ENCODE measurements at places on chromosomes 4 and X. TPM values are rescaled to one million over a fixed set of nuclear protein-coding genes. Genes with fewer than 3 reads are reported as not detected.

DNA sequence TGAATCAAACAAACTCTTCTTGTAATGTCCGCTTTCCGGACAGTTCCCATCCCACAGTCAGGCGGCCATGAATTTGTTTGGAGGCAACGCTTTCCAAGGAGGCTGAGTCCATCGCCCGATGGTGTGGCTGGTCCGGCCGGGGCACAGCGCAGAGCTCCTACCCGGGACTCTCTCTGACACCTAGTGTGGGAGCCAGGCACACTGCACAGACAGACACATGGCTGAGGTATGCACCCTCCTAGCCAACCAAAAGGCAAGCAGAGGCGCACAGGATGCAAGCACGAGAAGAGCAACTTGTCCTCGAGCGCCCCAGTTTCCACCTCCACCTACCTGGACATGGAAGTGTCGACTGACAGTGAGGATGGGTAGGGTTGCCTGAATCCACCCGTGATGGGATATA is 87.5 kb downstream of the LEF1 start:
- DNase-seq = no peak
- no peaks in the 10 kb centered on the region for H3K36me3 ChIP-seq
- no peak overlapping the region for H3K4me3 ChIP-seq
- no peak overlapping the region for H3K27ac ChIP-seq

GRCh38 chrX:143800150-143800549 is 79.6 kb upstream of the SPANXN2 start:
- H3K27ac ChIP-seq = no peak overlapping the region
- H3K36me3 ChIP-seq = no peaks in the 10 kb centered on the region
- no peak for DNase-seq
- no peaks in the 10 kb centered on the region for H3K27me3 ChIP-seq
- H3K4me1 ChIP-seq = no peaks in the 10 kb centered on the region
- no peak overlapping the region for H3K4me3 ChIP-seq

GRCh38 chrX:2577844-2578466 is 77.2 kb upstream of the DHRSX start:
- H3K36me3 ChIP-seq = no peaks in the 10 kb centered on the region
- H3K4me3 ChIP-seq = no peak overlapping the region
- no peak for DNase-seq
- H3K4me1 ChIP-seq = no peaks in the 10 kb centered on the region
- no peak overlapping the region for H3K27ac ChIP-seq

DNA sequence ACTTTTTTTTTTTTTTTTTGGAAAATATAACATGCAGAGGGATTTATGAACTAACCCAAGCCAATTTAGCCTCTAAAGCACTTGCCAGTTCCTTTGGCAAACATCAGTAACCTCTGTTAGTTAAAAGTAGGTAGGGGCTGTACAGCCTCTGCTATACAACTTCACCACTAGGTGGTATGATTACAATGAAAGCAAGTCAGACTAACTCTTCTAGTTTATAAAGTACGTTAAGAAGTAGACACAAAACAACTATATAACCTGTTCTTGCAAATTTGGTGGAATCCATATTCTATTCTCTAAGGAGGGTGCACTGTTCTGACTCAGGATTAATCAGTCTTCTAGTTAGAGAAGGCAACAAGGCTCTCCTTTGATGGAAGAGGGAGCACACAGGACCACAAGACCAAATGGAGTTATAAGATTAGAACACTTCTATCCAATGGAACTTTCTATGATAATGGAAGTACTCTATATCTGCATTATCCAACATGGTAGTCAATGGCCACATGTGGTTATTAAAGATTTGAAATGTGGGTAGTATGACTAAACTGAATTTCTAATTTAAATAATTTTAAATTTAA is 12.8 kb downstream of the AIMP1 start:
- no peaks in the 10 kb centered on the region for H3K36me3 ChIP-seq
- no peaks in the 10 kb centered on the region for H3K4me1 ChIP-seq
- no peak overlapping the region for H3K27ac ChIP-seq
- no peak overlapping the region for H3K4me3 ChIP-seq

DNA sequence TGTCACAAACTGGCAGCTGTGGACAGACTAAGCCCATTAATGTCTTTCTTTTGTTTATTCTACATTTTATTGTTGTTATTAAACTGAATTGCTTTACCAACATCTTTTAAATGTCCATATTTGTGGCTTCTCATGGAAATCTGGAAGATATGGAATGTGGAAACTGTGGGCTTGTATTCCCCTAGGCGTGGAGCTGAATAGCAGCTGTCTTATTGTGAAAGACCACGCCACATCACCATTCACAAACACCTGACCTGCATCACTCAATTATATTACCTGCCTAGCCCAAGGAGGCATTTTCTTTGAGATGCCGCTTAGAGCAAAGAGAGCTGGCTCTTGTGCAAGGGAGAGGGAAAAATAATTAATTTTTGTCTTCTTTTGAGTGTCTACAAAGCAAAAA is 96.9 kb upstream of the GPRIN3 start:
- H3K27me3 ChIP-seq = no peaks in the 10 kb centered on the region
- DNase-seq = no peak
- no peaks in the 10 kb centered on the region for H3K4me1 ChIP-seq
- no peak overlapping the region for H3K4me3 ChIP-seq
- H3K36me3 ChIP-seq = no peaks in the 10 kb centered on the region

The SOD3 gene
- 22.3 TPM for total RNA-seq

DNA sequence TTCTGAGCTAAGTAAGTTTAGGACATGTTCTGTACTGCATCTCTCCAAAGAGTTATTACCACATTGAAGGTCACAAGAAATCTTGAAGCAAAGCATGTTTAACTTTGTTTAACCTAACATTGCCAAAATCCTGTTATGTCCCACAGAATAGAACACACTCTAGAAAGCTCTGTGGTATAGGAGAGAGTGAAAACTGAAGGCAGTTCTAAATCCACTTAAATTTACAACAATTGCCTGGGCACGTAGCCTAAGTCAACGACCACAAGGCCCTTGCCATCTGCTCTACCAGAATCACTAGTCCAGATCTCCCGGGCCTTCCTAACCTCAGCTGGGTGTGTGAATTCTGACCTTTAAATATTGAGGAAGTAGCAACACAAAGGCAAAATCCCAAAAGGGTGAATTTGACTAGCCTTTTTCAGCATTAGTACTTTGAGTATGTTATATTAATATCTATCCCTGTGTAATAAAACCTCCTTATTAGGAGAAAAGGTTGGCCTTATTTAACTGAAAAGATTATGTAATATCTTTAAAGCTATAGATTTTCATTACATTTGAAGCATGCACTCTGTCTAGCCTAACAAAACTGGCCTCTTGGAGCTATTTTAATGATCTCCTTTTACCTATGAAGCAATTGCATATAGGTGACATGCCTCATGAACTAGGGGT is 4.5 kb upstream of the MAML3 start:
- H3K27ac ChIP-seq = peak overlapping the region; percentile 42
- no peaks in the 10 kb centered on the region for H3K4me1 ChIP-seq
- no peaks in the 10 kb centered on the region for H3K36me3 ChIP-seq
- no peaks in the 10 kb centered on the region for H3K27me3 ChIP-seq

The TMEM271 gene
- total RNA-seq = not detected

The RNF150 gene
- 6.9 TPM for total RNA-seq

The CLDN34 gene
- total RNA-seq = 0.24 TPM

DNA sequence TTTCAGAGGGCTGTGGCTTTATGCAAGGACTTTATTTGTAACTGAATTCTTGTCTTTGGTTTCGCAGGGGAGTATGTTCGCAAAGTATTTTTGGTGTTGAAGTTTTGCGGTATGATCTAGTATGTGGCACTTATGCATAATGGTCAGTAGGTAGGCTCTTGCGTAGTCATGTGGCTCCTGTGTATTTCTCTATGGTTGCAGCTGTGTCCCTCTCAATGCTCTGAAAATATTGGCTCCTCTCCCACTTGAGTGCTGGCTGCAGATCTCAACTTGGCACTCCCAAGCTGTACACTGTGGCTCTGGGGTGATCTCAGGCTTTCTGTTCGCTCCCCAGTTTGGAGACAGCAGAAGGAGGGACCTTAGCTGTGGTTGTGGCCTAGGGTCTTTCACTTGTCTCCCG is 24.8 kb downstream of the ARMCX5 start:
- H3K4me3 ChIP-seq = no peak overlapping the region
- H3K36me3 ChIP-seq = no peaks in the 10 kb centered on the region
- H3K27me3 ChIP-seq = no peaks in the 10 kb centered on the region
- no peaks in the 10 kb centered on the region for H3K4me1 ChIP-seq

DNA sequence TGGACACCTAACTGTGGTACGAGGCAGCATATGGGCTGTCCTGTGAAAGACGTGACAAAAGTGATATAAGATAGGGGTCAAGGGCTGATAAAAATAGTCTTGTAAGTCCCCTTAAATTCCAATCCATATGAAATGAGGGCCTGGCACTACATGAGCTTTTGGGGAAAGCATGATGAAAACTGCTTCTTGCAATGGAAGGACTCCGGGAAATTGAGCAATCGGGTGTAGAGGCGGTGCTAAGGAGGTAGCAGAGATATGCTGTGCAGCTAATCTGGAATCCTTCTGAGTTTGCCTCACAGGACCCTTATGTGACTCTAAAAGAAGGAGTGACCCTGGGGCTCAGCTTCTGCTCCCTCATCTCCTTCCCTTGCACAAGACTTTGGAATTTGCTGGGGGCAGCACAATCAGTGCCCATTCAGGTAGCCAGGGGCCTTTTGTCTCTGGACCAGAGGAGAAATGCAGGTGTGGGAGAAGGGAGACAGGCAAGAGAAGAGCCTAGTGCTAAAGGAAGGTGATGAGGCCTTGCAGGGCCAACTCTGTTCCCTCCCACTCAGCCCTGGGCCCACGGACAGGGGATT is 12.8 kb downstream of the CLDN2 start:
- no peak overlapping the region for H3K27ac ChIP-seq
- no peak overlapping the region for H3K4me3 ChIP-seq
- no peak for DNase-seq
- H3K36me3 ChIP-seq = no peaks in the 10 kb centered on the region

DNA sequence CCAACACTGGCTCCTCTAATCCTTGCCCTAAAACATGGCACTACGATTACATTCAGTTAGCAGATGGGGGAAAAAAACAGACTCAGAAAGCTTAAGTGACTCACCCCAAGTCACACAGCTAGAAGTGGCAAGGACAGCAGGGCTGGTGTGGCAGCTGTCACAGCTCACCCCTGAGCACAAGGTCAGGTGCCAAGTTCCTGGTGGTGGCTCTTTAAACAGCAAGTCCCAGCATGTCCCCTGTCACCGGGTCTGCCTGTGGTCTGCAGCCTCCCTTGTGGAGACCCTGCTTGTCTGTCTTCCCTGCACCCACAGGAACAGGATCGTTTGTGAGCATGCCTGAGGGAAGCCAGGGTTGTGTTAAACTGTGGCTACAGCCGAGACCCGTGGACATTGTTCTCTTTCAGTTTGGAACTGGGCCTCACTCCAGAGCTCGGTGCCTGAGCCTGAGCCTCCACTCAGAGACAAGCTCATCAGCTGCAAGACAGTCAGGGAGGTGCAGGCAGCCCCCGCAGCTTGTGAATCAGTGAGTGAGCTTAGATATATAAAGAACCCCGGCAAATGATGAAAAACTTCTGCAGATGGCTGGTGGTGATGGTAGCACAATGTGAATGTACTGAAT is 260.8 kb downstream of the BCOR start:
- no peak overlapping the region for H3K4me3 ChIP-seq
- no peak for DNase-seq
- no peak overlapping the region for H3K27ac ChIP-seq
- H3K27me3 ChIP-seq = no peaks in the 10 kb centered on the region
- no peaks in the 10 kb centered on the region for H3K36me3 ChIP-seq

GRCh38 chrX:37922928-37923327 is 75.6 kb upstream of the DYNLT3 start:
- peak overlapping the region; percentile 11 for H3K27ac ChIP-seq
- H3K4me1 ChIP-seq = no peaks in the 10 kb centered on the region
- H3K36me3 ChIP-seq = no peaks in the 10 kb centered on the region
- H3K27me3 ChIP-seq = no peaks in the 10 kb centered on the region

- H3K36me3 ChIP-seq = no peaks in the 10 kb centered on the region
- no peaks in the 10 kb centered on the region for H3K4me1 ChIP-seq
- no peak for DNase-seq
- no peaks in the 10 kb centered on the region for H3K27me3 ChIP-seq
- no peak within 1 kb of the TSS for H3K27ac ChIP-seq
These were observed at the start of gene SLC4A4 for GRCh38 chr4:71338846-71339593. Gene SLC4A4, plus strand, starts transcription at chr4:71339020.

The USP26 gene
- not detected for total RNA-seq

DNA sequence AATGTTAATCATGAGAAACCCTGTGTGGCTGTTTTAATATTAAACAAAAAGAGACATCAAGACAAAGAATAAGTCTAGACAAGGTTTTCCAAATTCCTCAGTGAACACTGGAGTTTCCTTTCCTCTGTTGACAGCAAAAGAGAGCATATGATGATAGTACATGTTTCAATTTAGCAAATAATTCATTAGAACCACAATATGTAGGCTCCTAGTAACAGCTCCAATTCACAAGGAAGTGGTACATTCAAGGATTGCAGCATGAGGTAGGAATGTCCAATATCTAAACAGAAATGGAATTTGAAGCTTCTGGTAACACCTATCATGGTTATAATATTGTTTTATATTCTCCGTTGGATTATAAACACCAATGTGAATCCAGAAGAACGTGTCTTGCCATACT is 203.8 kb upstream of the TECRL start:
- H3K4me3 ChIP-seq = no peak overlapping the region
- no peak overlapping the region for H3K27ac ChIP-seq
- no peaks in the 10 kb centered on the region for H3K4me1 ChIP-seq
- H3K27me3 ChIP-seq = no peaks in the 10 kb centered on the region
- DNase-seq = no peak
- no peaks in the 10 kb centered on the region for H3K36me3 ChIP-seq

- H3K27ac ChIP-seq = no peak overlapping the region
- peak overlapping the region; percentile 7 for H3K4me3 ChIP-seq
- DNase-seq = no peak
- no peaks in the 10 kb centered on the region for H3K36me3 ChIP-seq
- H3K27me3 ChIP-seq = no peaks in the 10 kb centered on the region
- no peaks in the 10 kb centered on the region for H3K4me1 ChIP-seq
These were observed 688 bp upstream of the EVC start for GRCh38 chr4:5710065-5710960.
